GM23338 (cell line): ENCODE measurements at places on chromosomes 6 and 20. TPM values are rescaled to one million over a fixed set of nuclear protein-coding genes. Genes with fewer than 3 reads are reported as not detected.

DNA sequence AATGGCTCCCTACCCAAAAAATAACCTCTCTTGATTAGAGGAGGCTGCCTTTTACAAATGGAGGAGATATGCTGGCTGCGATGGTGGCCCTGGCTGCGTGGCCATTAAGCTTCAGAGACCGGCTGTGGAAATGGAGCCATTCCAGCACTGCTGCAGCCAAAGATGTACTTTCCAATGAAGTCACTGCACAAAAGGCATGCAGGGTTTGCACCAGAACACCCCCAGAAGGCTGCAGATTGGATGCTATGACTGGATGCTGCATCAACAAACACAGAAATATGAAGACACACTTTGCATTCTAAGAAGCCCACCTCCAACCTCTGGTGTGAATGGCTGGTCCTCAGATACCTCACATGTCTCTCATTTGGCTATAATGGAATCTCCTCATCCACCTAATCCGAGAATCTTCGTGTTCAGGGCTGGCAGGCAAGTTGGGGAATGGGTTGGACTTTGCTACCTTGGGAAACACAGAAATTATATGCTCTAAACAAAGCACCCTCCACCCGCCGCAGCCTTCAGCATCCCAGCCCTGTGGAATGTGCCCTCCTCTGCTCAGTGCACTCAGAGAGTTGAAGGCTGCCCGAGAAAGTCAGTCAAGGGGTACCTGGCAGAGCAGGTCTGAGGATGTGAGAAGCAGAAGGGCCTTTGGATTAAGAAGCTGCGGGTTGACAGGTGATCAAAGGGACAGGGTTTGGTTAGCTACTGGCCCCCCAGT, 35.3 kb downstream of the APCDD1L start:
- peaks cover 7% of the 10 kb centered on the region; the same call in 1 of the 2 replicates for H3K4me1 ChIP-seq
- no peaks in the 10 kb centered on the region for H3K27me3 ChIP-seq
- H3K4me3 ChIP-seq, result no peak overlapping the region
- peaks cover 9% of the 10 kb centered on the region; the same call in 1 of the 2 replicates for H3K36me3 ChIP-seq
- DNase-seq, result no peak

DNA sequence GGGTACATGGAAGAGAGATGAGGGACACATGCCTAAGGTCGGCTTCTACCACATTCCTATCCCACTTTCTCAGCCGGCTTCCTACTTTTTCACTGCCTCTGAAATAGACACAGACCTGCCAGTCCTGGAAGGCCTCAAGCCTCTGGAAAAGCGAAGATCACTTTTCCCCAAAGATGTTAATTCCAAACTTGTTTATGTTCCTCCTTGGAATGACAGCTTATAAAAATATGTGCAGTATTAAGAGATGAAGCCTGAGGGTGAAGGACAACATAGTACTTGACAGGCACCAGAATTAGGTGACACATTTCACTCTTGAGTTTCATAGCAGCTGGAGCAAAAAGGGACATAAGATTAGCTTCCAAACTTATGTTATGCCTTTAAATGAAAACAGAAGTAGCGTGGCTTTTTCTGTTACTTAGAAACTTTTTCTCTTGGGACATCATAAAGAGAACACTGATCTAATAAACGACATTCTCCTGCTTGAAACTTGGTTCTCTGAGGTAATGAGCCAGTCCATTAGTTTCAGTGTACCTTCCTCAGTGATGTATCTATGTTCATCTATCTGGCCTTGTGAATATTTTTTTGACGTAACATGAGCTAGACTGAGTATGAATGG, 25.3 kb downstream of the FOXO3 start:
- H3K27me3 ChIP-seq, result no peaks in the 10 kb centered on the region
- H3K36me3 ChIP-seq, result no peaks in the 10 kb centered on the region
- DNase-seq, result no peak
- no peak overlapping the region for H3K27ac ChIP-seq
- no peak overlapping the region for H3K4me3 ChIP-seq
- H3K4me1 ChIP-seq, result peaks cover 48% of the 10 kb centered on the region

DNA sequence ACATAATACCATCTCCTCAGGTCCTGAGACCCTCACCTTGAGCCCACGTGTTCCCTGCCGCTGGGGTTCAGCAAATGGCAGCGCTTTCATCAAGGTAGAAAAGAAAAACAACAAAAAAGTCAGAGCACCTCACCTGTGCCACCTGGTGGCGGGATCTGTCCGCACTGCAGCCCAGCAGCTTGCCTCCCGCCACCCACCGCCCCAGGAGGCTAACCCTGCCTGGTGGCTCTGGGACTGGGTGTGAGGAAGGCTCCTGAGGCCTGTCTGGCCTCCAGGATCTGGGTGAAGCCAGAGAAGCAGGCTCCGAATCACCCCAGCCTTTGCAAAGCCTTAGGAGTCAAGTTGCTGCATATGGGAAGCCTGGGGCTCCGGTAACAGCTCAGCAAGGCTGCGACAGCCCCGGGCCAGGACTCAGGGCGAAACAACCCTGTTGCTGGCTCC, 270.8 kb downstream of the BMP7 start:
- no peak overlapping the region for H3K4me3 ChIP-seq
- no peaks in the 10 kb centered on the region for H3K36me3 ChIP-seq
- no peaks in the 10 kb centered on the region for H3K4me1 ChIP-seq
- H3K27ac ChIP-seq, result no peak overlapping the region
- H3K27me3 ChIP-seq, result no peaks in the 10 kb centered on the region

DNA sequence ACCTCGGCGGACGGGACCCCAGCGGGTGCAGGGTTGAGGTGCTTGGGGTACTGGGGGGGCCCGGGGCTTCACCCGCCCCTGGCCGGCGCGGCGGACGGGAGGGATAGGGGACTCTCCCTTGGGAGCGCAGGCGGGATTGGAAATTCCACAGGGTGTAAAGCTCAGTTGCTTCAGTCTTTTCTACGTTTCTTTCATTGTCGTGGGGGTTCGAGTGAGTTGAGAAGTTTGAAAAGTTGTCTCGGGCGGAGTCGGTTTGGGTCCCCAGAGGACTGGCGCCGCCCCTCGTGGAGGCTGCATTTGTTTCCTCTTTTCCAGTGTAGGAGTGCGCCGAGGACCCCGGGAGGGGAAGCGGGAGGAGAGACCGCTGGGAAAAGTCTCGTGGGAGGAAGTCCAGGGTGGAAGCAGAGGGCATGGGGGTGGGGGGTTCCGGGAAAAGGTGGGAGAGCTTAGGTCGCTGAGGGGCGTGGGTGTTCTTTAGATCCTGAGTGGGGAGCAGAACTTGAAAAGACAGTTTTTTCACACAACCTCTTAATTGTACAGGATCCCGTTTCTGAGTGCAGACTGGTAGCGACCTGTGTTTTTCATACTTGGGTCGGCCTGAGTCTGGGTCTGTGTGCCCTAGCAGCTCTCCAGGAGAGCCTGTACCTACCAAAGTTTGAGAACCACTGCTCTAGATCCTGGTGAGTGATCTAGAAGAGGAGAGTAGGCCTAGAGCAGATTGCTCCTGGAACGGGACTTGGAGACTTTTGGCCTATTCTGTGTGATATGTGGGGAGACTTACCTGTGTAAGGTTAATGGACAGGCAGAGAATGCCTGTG, 495 bp downstream of the FAM83B start:
- peak; percentile 63 for DNase-seq

DNA sequence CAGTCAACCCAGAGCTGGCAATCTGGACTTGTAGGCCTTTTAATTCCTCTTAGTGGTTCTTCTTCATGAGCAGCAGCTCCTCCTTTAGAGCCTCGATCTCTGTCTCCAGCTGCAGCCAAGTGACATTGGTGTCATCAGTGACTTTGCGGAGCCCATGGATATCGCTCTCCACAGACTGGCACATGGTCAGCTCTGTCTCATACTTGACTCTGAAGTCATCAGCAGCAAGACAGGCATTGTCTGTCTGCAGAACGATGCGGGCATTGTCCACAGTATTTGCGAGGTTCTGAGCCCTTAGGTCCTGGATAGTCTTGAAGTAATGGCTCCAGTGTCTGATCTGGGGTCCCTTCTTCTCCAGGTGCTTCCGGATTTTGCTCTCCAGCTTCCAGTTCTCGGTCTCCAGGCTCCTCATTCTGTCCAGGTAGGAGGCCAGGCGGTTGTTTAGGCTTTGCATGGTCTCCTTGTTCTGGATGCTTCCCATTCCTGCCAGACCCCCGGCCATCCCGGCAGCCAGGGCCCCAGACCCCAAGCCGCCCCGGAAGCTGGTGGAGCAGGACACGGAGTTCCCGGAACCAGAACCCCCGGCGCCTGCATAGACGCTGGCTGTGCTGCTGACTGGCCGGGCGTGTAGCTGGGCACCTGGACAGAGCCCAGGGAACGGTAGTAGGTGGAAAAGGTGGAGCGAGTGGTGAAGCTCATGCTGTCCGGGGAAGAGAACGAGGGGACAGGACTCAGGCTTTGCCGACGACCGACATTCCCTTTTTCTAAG, 15.1 kb downstream of the RFPL4B start:
- DNase-seq, result no peak
- H3K4me1 ChIP-seq, result no peaks in the 10 kb centered on the region
- no peaks in the 10 kb centered on the region for H3K36me3 ChIP-seq
- H3K4me3 ChIP-seq, result no peak overlapping the region

- no peak for DNase-seq
- no peak overlapping the region for H3K27ac ChIP-seq
- peaks cover 33% of the 10 kb centered on the region for H3K4me1 ChIP-seq
Measured at GRCh38 chr6:155117256-155117655, 122.1 kb downstream of the TIAM2 start.

DNA sequence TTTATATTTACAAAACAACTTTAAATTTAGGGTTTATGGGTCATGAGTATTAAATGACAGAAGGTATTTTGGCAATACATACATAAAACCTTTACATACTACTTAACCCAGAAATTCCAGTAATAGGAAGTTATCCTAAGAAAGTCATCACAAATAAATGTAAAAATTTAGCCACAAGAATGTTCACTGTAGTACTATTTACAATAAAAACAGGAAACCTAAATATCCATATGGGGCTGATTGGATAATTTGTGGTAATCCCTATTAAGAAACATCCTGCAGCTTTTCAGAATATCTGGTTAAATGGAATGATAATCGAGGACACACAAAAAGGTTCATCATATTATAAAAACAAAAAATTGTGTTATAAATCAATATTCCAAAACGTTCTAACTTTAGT, 44.4 kb downstream of the TRAM2 start:
- H3K4me1 ChIP-seq, result peaks cover 5% of the 10 kb centered on the region; the same call in 1 of the 2 replicates
- no peaks in the 10 kb centered on the region for H3K27me3 ChIP-seq
- no peaks in the 10 kb centered on the region for H3K36me3 ChIP-seq
- H3K27ac ChIP-seq, result no peak overlapping the region
- no peak for DNase-seq

- no peak for DNase-seq
- H3K4me1 ChIP-seq, result peaks cover 15% of the 10 kb centered on the region
- no peak overlapping the region for H3K27ac ChIP-seq
- no peaks in the 10 kb centered on the region for H3K36me3 ChIP-seq
- H3K27me3 ChIP-seq, result no peaks in the 10 kb centered on the region
- no peak overlapping the region for H3K4me3 ChIP-seq
Measured at GRCh38 chr6:26351544-26351953, 13.4 kb upstream of the BTN3A2 start.

DNA sequence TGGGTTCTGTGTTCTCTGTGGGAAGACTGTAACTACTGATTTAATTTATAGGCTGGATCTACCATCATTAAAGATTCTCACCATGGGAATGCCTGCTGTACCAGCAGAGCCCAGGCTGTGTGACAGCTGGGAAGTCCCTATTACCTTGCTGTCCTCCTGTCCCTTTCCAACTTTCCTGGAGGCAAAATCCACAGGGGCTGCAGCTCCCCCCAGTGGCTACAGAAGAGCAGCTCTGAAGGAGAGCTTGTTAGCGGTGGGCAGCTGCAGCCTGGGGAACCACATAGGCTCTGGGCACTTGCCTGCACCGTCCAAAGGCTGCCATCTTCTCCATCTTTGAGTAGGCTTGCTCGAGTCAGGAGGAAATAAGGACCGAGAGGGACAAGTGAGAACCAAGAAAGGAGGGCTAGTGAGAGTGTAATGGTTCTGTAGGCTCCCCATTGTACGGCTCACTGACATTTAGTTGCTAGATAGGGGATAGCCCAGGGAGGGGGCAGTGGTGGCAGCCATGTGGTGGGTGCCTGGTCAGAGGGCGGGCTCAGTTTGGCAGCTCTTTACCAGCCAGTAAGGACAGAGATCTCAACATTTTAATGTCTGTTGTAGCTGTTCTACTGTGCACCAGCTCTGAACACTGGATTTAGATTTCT, 155.1 kb upstream of the MLIP start:
- peak; percentile 87 for DNase-seq
- no peaks in the 10 kb centered on the region for H3K36me3 ChIP-seq
- H3K27ac ChIP-seq, result no peak overlapping the region

- no peaks in the 10 kb centered on the region for H3K4me1 ChIP-seq
- no peak overlapping the region for H3K4me3 ChIP-seq
- no peak for DNase-seq
- no peaks in the 10 kb centered on the region for H3K36me3 ChIP-seq
- H3K27me3 ChIP-seq, result no peaks in the 10 kb centered on the region
Measured at GRCh38 chr6:137258170-137258569, 39.0 kb upstream of the IFNGR1 start.

DNA sequence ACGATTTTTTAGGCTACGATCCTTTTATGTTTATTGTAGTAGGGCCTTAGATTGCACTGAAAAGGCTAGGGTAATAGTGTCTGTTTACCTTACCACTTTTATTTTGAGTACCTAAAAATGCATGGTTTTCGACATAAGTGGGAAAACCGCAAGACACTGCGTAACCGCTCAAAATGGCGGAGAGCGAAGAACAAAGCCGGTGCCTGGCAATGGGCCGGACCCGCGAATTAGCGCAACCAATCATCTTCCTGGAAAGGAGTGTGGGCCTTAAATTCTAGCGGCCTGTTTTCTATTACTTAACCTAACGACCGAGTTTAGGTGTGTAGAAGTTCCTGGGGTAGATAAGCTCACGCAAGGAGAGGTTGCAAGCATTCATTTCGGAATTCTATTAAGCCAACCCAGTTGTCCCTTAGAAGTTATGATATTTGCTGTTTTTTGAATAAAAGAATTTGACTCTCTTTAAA, 118.0 kb downstream of the HFE start:
- H3K4me3 ChIP-seq, result peak overlapping the region; percentile 76
- no peaks in the 10 kb centered on the region for H3K27me3 ChIP-seq
- no peaks in the 10 kb centered on the region for H3K36me3 ChIP-seq
- peaks cover 17% of the 10 kb centered on the region; the same call in 1 of the 2 replicates for H3K4me1 ChIP-seq

DNA sequence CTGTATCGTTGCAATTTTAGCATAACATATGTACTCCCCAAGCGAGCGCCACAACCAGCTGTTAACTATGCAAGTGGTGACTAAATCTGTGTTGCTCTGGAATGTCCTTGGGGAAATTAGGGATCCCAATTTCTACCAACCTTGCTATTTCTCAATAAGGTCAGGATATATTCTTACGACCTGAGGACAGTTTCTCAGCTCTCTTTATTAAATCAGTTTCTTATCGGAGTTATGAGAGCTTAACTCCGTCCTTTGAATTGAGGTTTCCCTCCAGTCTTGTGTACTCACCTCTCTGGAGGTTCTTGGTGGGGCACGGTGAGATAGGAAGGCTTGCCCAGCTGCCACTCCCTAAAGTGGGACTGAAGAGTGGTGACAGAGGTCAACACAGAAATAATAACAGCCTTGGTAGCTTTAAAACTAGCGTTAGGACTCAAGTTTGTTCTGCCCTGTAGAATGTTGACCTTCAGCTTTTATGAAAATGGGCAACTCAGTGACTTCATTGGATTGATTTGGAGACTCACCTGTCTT, 694 bp downstream of the MRPS18B start:
- no peak for DNase-seq
- H3K4me1 ChIP-seq, result peaks cover 17% of the 10 kb centered on the region
- H3K4me3 ChIP-seq, result peak overlapping the region; percentile 68
- H3K36me3 ChIP-seq, result peaks cover 30% of the 10 kb centered on the region; the same call in 1 of the 2 replicates
- no peaks in the 10 kb centered on the region for H3K27me3 ChIP-seq

- H3K36me3 ChIP-seq, result no peaks in the 10 kb centered on the region
- peaks cover 100% of the 10 kb centered on the region for H3K27me3 ChIP-seq
- peak overlapping the region; percentile 57 for H3K4me3 ChIP-seq
- H3K27ac ChIP-seq, result no peak overlapping the region
Measured at GRCh38 chr6:1622851-1623768, 13.4 kb downstream of the FOXC1 start.

The SRXN1 gene
- 18.6 and 26.6 TPM in 2 replicates for total RNA-seq

The TTBK1 gene
- total RNA-seq, result 1.1 and 1.2 TPM in 2 replicates
